Small intestine (tissue), 16 donors: ENCODE measurements at places on chromosomes 16 and 17. TPM values are rescaled to one million over a fixed set of nuclear protein-coding genes. Genes with fewer than 3 reads are reported as not detected.

Gene NPB
- 0.54 TPM for polyA plus RNA-seq

Gene PLCD3
- 23.1 TPM for polyA plus RNA-seq

DNA sequence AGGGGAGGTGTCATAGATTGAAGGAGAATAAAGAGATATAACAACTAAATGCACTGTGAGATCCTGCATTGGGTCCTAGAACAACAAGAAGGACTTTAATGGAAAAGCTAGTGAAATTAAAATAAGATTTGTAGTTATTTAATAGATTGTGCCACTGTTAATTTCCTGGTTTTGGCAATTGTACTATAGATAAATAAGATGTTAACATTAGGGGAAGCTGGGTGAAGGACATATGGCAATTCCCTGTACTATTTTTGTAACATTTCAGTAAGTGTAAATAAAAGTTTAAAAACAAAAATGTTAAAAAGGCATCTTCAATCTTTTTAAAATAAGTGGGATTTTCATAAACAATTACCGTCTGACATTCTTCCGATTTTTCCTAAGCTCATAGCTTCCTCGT, 258.4 kb upstream of the AXIN2 start:
- DNase-seq: no peak
- no peak overlapping the region for H3K4me3 ChIP-seq
- H3K36me3 ChIP-seq: no peaks in the 10 kb centered on the region

DNA sequence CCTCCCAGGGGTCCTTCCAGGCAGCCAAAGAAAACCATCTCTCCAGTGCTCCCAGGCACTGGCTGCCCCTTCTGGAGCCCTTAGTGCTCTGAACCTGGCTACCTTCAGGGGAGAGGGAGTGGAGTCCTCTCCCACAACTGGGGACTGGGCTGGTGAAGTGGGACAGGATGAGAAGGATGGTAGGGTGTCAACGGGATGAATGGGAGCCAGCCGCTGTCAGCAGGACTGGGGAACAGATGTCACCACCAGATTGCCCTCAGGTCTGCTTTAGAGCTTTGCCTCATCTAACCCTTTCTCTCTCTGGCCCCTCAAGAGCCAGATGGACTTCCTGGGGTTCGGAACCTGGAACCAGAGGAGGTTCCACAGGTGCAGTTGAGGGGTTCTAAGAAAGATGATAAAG, 488 bp upstream of the SEBOX start:
- H3K27ac ChIP-seq: no peak overlapping the region
- no peak overlapping the region for H3K4me3 ChIP-seq
- no peaks in the 10 kb centered on the region for H3K27me3 ChIP-seq
- H3K36me3 ChIP-seq: peaks cover 50% of the 10 kb centered on the region
- peaks cover 28% of the 10 kb centered on the region for H3K4me1 ChIP-seq
- DNase-seq: no peak

DNA sequence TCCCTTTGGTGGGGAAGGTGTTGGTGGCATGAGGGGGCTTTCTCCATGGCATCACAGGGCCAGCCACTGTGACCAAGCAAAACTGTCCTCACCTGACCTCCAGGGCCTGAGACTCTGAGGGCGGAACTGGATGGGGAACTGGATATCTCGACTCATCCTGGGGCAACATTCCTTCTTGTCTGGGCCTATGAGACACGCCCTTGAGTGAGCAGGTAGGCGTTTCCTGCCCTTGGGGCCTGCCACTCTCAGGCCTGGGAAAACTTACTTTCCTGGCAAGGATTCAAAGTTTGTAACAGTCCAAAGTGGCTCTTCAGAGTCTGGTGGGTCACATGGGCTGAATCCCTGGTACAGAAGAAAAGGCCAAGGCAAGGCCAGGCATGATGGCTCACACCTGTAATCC, 9.6 kb downstream of the MT1X start:
- peak overlapping the region; percentile 17 for H3K27ac ChIP-seq
- peak; percentile 94 for DNase-seq
- no peaks in the 10 kb centered on the region for H3K36me3 ChIP-seq
- no peak overlapping the region for H3K4me3 ChIP-seq
